Peyer's patch (tissue), 4 donors: ENCODE measurements at places on chromosomes 12 and 14.

DNA sequence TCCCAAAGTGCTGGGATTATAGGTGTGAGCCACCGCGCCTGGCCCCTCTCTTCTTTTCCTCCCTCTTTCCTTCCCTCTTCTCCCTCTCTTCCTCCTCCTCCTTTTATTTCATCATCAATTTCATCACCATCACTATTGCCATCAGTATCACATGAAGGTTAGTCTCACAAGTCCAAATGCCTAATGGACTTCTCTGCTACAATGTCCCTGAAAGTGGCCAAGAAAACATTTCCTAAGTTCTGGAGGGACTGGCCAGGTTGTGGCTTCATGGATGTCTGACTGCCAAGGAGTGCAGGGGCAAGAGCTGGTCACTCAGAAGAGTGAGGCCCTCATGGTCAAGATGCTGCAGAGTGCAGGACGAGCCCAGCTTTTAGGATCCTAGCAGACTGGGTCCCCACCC lies 97.6 kb downstream of the SYNE3 start:
- no peak for DNase-seq
- no peaks in the 10 kb centered on the region for H3K27me3 ChIP-seq
- H3K4me1 ChIP-seq = no peaks in the 10 kb centered on the region

DNA sequence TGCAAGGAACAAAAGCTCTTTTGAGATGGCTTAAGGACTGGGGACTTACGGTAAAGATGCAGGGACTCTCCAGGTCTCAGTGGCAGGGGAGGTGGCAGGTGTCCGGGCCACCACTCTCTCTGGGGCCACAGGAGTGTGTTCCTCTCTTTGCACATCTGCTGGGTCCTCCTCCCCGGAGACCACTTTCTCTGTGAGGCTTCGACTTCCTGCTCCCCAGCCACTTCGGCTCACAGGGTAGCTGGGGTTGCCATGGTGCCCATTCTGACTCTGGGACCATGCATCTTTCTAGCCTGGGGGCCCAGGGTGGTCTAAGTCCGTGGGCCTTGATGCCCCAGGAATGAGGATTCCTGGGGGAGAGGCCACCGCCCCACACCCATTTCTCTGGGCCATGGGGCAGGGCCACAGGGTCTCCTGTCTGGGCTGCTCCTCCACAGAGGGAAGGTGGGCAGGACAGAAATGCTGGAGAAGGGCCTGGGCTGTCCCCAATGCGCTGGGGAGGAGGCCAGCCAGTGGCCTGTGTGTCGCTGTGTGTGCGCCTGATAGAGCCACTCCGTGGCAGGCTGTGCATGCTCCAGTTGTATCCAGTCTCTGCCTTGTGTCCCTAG lies 38.5 kb downstream of the CCDC92 start:
- no peak for DNase-seq
- H3K4me3 ChIP-seq = no peak overlapping the region
- H3K36me3 ChIP-seq = no peaks in the 10 kb centered on the region
- no peaks in the 10 kb centered on the region for H3K27me3 ChIP-seq
- no peak overlapping the region for H3K27ac ChIP-seq

DNA sequence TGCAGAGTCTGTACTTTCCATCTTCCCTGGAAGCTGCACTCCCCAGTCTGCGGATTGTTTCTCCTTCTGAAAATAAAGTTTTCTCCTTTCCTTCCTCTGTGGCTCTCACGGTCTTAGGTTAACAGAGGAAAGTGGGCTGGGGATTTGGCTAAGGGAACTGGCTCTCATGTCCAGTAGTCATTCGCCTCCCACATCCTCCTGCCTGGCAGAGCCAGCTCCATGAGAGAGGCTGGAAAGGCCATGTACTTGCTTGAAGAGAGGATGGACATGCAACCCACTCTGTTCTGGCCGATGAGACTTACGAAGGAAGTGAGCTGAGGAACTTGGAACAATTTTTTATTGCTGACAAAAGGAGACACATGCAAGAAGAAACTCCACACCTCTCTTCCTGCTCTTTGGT lies 18.9 kb upstream of the RGS6 start:
- H3K36me3 ChIP-seq = no peaks in the 10 kb centered on the region
- no peak overlapping the region for H3K4me3 ChIP-seq
- no peak overlapping the region for H3K27ac ChIP-seq

GRCh38 chr14:21965042-21965441 lies 291.4 kb upstream of the OR4E1 start:
- no peaks in the 10 kb centered on the region for H3K36me3 ChIP-seq
- H3K27me3 ChIP-seq = no peaks in the 10 kb centered on the region
- DNase-seq = peak; percentile 45
- no peaks in the 10 kb centered on the region for H3K4me1 ChIP-seq
- no peak overlapping the region for H3K27ac ChIP-seq

DNA sequence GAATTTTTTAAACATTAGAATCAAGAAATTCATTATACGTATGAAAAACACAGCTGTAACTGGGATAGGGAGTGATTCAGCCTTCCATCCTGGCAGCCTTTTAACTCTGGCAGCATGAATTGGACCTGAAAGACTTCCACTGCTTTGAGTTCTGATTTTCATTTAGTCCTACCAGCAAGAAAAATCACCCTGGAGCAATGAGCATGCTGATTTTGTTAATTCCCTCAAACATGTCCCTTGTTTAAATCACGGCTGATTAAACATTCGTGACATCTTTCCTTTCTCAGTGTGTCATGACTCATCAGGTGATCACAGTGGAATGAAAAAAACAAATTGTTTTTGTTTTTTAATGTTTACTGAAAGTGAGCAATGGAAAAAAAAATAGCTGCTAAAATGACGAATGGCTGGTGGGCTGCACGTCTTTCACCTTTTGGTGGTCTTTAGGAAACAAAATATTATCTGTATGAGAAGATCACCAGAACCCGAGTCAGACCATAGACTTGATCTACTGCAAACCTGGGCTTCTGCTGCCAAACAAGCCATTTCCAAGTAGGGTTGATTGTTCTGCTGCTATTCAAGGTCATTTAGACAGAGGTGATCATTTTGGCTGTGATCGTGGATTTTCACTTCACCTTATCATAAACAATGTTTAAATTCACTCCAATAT lies 67.0 kb upstream of the CAND1 start:
- DNase-seq = no peak
- H3K36me3 ChIP-seq = no peaks in the 10 kb centered on the region
- no peak overlapping the region for H3K27ac ChIP-seq

DNA sequence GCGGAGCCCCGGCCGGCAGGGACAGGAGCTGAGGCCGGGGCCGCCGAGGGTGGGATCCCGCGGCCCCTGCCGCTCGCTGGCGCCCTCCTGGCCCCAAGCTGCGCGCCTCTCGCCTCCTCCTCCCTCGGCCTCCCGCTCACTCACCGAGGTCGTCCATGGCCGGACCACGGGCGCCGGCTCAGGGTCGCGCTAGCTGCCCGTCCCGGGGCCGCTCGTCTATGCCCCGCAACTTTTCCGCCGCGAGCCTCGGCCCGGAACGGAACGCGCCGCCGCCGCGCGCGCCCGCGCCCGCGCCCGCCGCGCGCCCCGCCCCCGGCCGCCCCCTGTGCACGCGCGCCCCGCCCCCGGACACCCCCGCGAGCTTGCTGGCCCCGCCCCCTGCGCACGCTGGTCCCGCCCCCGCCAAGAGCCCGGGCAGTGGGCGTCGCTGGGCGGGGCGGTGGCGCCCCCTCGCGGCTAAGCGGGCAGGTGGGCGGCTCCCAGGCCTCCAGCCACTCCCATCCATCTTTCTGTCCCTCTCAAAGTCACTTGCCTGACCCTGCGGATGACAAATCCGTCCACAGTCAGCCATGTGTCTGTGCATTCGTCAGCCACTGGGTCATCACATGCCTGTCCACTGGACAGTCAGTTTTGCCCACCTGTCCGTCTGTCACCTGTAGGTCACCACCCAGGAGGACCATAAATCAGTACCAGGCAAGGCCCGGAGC lies at the start of gene PXN:
PXN (minus strand) TSS at position 258 of the 707 bp plus-strand sequence; CDS start at position 157, 101 bp downstream.
- peak; percentile 93 for DNase-seq
- peak within 1 kb of the TSS; percentile 99 for H3K4me3 ChIP-seq
- no peaks in the 10 kb centered on the region for H3K27me3 ChIP-seq
- H3K4me1 ChIP-seq = peaks cover 51% of the 10 kb centered on the region

GRCh38 chr14:75689012-75689411 lies 28.0 kb downstream of the TTLL5 start:
- no peak overlapping the region for H3K27ac ChIP-seq
- no peaks in the 10 kb centered on the region for H3K36me3 ChIP-seq
- H3K27me3 ChIP-seq = no peaks in the 10 kb centered on the region
- DNase-seq = no peak
